Osteoblast (primary cell): ENCODE measurements at places on chromosomes 4 and X. TPM values are rescaled to one million over a fixed set of nuclear protein-coding genes. Genes with fewer than 3 reads are reported as not detected.

- DNase-seq, result no peak
Observed at GRCh38 chrX:24184018-24184417, 34.5 kb downstream of the ZFX start.

Gene CLOCK
- total RNA-seq, result 34.4 and 44.8 TPM in 2 replicates

DNA sequence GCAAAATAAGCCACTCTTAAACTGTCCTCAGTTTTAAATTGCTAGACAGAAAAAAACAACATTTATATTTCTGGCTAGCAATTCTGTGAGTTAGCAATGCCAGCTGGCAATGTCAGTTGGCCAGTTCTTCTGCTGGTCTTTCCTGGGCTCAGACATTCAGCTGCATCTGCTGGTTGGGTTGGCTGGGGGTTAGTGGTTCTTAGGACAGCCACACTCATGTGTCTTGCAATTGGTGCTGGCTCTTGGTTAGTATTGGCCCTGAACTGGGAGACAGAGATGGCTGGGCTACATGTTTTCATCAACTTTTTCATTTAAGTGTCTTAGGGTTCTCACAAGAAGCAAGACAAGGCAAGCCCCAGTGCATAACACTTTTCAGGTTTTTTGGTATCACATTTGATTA, 48.0 kb upstream of the PDLIM5 start:
- DNase-seq, result no peak

DNA sequence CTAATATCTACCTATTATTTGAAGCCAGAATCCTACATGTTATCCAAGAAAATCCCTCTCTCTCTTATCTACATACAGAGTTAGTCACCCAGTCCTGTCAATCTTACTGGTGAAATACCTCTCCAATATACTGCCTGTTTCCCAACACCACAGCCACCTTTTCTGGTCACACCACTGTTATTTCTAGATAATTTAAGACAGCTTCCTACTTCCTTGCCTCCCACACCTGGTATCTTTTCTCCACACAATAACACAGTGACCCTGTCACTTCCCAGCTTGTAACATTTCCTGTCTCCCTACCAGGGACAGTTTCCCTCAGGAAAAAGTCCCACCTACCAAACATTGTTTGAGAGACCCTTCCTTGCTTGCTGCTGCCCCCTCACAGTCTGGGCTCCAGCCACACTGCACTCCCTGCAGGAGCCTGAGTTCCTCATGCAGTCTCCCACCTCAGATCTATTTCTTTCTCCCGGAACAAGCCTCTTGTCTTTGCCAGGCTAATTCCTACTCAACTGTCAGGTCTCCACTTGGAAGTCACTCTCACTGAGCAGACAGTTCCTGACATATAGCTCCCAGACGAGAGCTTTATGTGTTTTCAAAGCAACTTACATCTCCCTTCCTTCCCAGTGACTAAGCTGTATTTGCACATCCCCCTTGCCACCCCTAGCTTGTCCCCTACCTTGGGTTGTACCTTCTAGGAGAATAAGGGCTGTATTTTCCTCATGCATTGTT, 73.6 kb upstream of the QRFPR start:
- DNase-seq, result no peak

DNA sequence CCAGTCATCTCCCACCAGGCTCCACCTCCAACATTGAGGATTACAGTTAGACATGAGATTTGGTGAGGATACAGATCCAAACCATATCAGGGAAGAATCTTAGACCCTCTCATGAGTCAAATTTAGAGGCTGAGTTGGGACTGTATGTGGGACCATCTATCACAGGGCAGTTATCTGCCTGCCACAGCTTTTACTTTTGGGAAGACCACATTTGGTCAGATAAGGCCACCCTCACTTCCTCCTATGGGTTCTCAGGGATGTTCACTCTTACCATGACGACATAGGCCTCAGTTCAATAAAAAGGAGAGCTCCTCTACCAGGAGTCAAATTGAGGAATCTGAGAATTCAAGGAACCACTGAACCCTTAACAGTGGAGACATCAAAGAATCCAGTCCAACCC, 2.1 kb downstream of the MAGEB2 start:
- no peak for DNase-seq

GRCh38 chr4:86818211-86818610, 31.0 kb downstream of the SLC10A6 start:
- no peak for DNase-seq

Gene LGI2
- under 0.01 TPM in 2 replicates for total RNA-seq

Gene FATE1
- total RNA-seq, result not detected in 2 replicates

DNA sequence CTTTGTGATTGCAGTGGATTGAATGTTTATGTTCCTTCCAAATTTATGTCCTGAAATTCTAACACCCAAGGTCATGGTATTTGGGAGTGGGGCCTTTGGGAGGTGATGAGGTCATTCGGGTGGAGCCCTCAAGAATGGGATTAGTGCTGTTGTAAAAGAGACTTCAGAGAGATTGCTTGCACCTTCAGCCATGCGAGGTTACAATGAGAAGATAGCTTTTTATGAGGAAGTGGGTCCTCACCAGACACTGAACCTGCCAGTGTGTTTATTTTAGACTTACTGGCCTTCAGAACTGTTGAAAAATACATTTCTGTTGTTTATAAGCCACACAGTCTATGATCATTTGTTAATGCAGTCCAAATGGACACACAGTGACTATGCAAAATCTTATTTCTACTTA, 161.0 kb upstream of the GPRIN3 start:
- no peak for DNase-seq

Gene CORIN
- 0.36 and 0.88 TPM in 2 replicates for total RNA-seq

Gene ASB9
- total RNA-seq, result not detected in 2 replicates

Gene ASMTL
- 22.4 and 24.6 TPM in 2 replicates for total RNA-seq

GRCh38 chr4:111639876-111640275, 505.4 kb upstream of the FAM241A start:
- DNase-seq, result no peak

DNA sequence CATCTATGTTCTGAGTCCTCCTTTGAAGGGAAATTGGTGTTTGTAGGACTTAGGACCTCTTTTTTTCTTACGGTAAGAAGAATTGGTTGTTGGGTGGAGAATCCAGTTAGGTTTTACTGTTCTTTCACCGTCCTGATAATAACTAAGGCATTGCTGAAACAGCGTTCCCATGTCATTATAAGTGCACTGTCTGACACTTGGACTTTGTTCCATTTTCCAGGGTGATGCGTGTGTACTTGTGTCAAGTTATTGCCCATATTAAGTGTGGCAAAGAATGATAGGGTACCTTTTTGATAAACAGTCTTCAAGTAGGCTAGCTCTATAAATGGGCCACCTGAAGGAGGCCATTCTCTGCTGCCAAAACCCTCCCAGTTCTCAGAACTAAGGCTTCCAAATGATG, 119.7 kb downstream of the AASDH start:
- no peak for DNase-seq

- no peak for DNase-seq
Observed at GRCh38 chrX:9578083-9578779, 113.4 kb downstream of the TBL1X start.

GRCh38 chrX:13094374-13094773, 50.0 kb upstream of the FAM9C start:
- DNase-seq, result no peak

DNA sequence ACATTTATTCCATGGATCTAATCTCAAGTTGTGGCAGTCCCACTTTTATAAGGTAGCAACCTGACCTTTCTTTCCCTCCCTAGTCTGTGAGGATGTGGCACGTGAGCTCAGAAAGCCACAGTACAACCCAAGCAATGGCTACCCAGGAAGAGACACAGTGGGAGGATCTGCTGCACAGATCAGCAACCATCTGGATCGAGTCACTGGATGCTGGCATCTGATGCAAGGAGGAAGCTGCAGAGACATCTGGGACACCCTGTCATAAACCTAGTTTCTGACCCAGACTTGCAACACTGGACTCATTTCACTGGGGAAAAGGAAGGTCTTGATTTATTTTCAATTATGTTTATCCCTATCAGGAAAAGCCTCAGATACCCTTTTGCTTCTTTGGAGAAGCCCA, 327.1 kb downstream of the PAPSS1 start:
- no peak for DNase-seq

DNA sequence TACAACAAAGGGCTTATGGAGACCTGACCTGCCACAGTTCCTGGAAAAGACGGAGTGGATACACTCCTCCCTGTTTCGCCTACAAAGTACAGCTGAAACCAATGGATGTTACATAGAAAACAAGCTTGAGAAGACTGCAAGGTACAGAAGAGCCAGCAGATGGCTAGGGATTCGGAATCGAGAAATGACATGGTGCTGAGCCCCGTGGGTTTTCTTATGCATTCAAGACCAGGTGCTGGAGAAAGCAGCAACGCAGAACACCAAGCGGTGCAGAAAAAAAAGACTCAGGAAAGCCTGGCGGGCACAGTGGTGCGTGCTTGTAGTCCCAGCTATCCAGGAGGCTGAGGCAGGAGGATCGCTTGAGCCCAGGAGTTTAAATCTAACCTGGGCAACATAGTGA, 13.8 kb downstream of the TIMM17B start:
- DNase-seq, result peak; percentile 32

- DNase-seq, result no peak
Observed at GRCh38 chrX:16284842-16285241, 117.6 kb downstream of the MAGEB17 start.

Gene BMPR1B
- total RNA-seq, result 2.5 and 7.1 TPM in 2 replicates

DNA sequence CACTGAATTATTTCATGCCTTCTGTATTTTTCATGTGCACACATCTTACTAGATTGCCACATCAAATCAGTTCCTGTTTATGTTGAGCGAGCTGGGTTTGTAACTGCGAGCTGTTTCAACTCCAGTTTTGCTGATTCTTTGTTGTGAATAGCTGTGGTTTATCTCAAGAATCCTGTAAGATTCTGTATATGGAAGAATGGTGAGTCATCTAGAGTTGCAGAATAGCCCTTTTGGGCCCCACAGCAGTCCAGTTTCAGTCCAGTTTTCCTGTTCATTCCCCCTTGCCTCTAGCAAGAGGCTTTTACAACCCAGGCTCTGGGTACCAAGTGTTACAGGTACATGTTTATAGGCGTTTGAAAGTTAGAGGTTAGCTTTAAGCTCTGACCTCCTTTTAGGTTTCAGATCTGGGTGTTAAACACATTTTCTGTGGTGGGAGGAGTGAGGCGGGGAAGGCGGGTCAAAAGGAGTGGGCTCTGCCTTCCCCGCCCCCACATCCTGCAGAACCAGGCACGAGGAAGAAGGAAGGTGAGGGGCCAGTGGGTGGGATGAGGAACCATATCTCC, 32.7 kb downstream of the TBC1D14 start:
- DNase-seq, result peak; percentile 97

Gene PGM2
- total RNA-seq, result 17.1 and 20.3 TPM in 2 replicates

GRCh38 chr4:53591372-53591892, at the start of gene LNX1:
Gene LNX1, minus strand, starts transcription at chr4:53591486. Its CDS starts 17,484 bp downstream, at chr4:53574002.
- DNase-seq, result no peak

DNA sequence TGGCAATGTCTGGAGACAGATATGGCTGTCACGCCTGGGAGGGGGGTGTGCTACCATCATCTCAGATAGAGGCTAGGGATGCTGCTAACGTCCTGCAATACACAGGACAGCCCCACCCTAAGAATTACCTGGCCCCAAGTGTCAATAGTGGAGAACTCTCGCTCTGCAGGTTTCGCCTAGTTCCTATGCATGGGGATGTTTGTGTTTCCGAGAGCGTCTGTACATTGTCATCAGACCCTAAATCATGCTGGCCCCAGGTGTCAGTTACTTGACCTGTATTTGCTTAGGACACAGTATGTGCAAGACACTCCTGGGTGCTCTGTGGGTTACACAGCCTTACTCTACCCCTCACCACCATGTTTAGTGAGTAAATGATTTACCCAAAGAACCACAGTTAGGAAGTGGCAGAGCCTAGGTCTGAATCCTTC, 90.8 kb downstream of the AFF1 start:
- no peak for DNase-seq

Gene RBM47
- total RNA-seq, result 1.8 and 2.2 TPM in 2 replicates

Gene SYN1
- under 0.01 TPM in 2 replicates for total RNA-seq

DNA sequence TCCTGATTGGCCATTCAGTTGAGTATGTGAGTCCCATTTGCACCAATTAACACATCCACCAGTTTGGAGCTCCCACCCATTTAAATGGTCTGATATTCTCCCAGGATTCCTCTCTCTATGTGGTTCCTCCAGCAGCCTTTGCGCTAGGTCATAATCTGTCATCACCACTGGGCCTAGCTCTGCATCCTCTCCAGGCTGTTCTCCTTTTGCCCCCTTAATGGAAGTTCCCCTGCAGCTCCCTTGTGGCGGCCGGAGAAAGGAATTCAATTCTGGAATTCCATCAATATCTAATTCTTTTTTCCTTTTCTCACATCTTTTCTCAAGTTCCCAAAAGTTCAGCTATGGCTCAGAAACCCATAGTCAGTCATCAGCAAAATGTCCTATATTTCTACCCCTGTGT, 2184.4 kb upstream of the AGA start:
- DNase-seq, result no peak

GRCh38 chrX:3699821-3700381, 13.5 kb downstream of the PRKX start:
- no peak for DNase-seq
